Cerebellum (tissue), 4 donors: ENCODE measurements at places on chromosomes 11 and 22. TPM values are rescaled to one million over a fixed set of nuclear protein-coding genes. Genes with fewer than 3 reads are reported as not detected.
A peak's percentile ranks its signal among the peaks of the same experiment; 100 is the strongest.

DNA sequence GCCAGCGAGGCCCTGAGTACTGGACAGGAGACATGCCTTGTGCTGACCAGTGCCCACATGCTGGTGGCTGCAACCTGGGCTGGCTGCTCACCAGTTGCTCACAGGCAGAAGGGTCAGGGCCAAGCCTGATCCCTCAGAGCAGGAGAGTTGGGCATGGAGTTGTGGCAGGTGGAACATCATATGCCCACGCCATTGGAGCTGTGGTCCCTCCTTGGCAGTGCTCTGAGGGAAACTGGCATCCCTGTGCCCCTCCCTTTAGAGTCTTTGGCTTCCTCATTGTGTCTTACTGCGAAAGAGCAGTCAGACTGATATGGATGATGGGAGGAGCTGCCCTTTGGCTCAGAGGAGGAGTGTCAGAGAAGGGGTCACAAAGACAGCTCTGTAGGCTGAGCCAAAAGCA lies 3.1 kb upstream of the MYEOV start:
- no peak for DNase-seq

DNA sequence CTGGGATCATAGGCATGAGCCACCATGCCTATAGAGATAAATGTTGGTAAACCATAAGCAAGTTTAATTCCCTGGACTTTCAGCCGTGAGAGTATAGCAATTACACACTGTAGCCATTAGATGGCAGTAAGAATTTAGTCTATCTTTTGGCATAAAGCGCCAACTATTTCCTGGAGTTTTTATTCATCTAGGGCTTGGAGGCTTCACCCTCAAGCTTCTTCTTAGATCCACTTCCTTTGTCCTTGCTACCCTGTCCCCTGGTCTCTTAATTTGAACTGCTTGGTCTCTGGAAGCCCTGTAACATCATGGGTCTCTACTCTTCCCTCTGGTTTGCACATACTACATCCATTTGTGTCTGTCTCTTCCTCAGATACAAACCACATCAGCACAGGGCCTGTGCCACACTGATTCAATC lies 38.2 kb downstream of the OR10A6 start:
- DNase-seq: peak; percentile 27

Gene ADAMTS15
- 7.3 TPM for total RNA-seq

DNA sequence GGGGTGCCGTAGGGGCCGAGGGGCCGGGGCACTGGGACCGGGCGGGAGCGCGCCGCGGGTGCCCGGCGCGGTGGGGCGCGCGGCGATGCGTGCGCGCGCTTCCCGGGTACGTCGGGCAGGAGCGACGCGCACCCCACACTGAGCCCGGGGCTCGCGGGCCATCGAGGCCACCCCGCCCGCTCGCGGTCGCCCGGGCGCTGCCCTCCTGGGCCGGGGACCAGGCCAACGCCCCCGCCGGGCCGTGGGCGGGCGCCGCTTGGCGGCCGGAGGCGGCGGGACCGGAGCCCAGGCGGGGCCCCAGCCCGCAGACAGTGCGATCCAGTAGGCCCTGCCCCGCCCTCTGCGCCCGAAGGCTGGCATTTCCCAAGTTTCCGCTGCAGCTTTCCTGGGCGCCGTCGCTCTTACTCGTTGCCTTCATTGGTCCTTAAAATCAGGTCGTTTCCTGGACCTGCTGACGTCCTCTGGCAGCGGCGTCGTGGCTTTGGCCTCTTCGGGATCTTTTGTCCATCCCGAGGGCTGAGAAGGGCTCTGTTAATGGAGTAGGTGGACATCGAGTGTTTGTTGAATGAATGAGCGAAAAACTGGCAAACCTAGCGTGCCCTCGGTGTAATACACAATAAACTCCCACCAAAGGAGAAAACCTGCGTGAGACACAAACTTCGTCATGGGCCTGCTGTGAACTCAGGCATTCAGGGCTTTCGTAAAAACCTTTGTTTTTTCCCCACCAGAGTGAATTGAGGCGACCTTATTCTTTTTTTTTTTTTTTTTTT lies 638 bp downstream of the PARVA start:
- peak; percentile 54 for DNase-seq

DNA sequence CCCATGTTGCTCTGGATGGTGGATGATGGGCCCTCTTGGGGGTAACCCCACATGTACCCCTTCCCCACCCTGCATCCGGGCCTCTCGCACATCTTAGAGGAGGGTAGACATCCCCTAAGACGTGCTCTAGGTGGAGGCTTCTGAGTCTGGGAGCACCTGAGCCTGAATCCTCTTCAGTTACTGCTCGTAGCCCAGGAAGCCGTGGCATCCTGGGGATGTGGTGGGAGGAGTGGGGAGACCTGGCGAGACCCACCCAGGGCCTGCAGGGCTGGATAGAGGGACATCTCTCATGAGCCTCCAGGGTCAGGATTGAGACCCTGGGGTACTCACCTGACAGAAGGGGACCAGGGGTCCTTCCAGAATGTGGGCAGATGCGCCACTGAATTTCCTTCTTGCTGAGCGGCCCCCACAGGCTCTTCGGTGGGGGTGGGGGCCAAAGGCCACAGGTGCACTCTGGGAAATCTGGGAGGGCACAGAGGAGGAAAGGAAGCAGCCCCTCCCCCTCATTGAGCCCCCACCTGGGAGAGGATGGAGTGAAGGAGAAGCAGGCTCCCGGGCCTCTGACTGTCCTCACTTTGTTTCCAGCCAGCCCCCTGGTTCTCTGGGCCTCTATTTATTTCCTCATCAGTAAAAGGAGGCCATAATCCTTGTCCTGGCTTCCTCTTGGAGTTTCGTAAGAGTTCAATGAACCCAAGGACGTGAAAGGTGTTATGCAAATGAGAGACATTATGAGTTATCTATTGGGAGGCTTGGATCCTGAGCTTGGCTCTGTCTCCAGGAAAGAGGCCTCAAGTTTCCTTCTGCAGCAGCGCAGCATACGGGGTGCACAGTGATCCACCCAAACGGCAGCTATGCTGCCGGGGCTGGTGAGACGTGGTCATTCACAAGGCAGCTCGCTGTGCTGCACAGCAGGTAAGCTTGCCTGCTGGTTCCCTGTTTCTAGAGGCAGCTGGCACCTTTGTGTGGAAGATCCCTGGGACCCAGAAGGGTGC lies 31.2 kb downstream of the KCNJ4 start:
- no peak for DNase-seq

Gene LUZP2
- 45.9 TPM for total RNA-seq

Gene OSBPL5
- total RNA-seq: 31.9 TPM

Gene CCDC85B
- 6.3 TPM for total RNA-seq
